Lower lobe of right lung (tissue), 2 donors: ENCODE measurements at places on chromosomes 7 and 10.

DNA sequence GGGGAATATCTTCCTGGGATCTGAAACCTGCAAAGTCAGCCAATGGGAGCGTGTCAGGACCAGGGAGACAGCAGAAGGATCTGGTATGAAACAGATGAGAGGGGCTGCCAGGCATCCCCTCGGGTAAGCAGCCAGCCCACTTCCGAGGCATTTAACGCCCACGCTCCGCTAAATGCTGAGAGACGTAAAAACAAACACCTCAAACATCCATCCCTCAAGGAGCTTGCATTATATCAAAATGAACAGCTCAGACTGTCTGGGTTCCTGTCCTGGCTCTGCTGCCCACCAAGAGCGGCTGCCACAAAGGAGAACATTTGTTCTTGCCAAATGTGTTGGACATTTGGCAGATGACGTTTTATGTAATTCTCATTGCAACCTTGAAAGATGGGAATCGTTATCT lies 7.0 kb upstream of the SERPINE1 start:
- DNase-seq: no peak

GRCh38 chr7:65503434-65504152 lies 129.9 kb downstream of the ZNF92 start:
- DNase-seq: no peak

- DNase-seq: no peak
Measured at GRCh38 chr10:4820804-4821401, 5.1 kb upstream of the AKR1E2 start.

GRCh38 chr7:33841705-33842129 lies 63.6 kb upstream of the BMPER start:
- DNase-seq: no peak

DNA sequence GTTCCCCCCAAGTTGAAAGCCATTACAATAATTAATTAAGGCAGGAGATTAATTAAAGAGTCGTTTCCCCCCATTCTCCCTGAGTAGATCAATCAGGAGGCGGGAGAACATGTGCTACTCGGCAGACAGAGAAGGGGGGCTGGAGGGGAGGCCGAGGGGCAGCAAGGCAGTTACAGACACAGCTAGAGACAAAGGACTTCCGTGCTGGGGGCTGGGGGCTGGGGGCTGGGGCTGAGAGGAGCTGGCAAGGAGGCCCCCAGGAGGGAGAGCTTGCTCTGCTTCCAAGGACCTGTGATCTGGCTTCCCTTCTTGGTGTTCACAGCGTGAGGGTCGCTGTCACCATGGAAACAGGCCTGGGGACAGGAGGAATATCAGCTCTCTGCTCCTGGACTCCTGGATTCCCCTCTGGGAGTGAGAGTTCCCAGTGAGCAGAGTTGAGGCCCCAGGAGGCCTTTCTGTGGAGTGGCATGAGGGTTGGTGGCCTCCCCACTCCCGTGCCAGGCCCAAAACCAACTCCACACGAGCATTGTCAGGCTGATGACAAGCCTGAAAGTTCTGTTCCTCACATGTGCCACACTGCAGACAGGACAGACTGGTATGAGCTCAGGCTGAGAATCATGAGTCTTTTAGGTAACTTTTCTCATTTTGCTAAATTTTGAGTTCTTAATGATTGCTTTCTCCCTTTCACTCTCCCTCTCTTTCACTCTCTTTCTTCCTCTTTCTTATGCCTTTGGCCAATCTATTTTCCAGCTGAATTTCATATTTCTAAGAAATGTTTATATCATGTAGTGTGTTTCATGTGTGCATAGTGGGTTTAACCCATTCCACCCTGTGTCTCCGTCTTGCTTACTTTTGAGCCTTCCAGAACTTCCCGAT lies 16.4 kb downstream of the FAM241B start:
- no peak for DNase-seq

DNA sequence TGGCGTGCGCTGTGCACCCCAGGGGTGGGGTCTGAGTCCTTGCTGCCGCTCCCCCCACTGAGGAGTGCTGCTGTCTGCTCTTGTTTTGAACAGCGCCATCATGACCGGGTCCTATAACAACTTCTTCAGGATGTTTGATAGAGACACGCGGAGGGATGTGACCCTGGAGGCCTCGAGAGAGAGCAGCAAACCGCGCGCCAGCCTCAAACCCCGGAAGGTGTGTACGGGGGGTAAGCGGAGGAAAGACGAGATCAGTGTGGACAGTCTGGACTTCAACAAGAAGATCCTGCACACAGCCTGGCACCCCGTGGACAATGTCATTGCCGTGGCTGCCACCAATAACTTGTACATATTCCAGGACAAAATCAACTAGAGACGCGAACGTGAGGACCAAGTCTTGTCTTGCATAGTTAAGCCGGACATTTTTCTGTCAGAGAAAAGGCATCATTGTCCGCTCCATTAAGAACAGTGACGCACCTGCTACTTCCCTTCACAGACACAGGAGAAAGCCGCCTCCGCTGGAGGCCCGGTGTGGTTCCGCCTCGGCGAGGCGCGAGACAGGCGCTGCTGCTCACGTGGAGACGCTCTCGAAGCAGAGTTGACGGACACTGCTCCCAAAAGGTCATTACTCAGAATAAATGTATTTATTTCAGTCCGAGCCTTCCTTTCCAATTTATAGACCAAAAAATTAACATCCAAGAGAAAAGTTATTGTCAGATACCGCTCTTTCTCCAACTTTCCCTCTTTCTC lies 26.0 kb downstream of the BNIP3 start:
- no peak for DNase-seq

DNA sequence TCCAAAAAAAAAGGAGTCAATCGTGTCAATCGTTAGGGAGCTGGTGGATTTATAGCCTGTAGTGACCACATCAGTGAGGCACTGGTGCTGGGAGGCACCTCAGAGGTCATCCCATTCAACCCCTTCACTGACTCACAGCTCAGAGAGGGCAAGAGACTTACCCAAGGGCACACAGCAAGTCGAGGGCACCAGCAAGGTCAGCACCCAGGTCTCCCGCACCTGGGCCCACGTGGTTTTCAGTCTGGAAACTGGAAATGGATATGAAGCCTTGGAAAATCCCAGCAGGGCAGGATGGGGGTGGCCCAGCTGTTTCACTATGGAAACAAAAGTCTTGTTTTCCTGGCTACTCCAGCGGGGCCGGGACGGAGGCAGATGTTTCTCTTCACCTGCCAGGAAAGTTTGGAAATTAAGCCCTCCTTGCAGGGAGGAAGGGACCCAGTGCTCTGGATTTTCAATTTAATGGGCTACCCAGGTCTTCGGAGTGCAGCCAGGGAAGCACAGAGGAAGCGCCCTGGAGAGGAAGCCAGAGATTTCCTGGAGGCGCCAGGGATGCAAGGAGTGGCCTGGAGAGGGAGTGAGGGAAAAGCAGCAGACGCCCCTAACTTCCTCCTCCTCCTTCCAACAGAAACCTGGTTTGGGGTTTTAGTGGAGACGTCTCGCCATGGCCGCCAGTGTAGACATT lies 157.2 kb upstream of the TNRC18 start:
- no peak for DNase-seq

GRCh38 chr10:102643336-102644065 lies 778 bp upstream of the TRIM8 start:
- peak; percentile 77 for DNase-seq

GRCh38 chr7:134454277-134454676 lies 4.6 kb downstream of the AKR1B1 start:
- no peak for DNase-seq

GRCh38 chr7:100401811-100402210 lies 26.7 kb downstream of the ZCWPW1 start:
- no peak for DNase-seq

DNA sequence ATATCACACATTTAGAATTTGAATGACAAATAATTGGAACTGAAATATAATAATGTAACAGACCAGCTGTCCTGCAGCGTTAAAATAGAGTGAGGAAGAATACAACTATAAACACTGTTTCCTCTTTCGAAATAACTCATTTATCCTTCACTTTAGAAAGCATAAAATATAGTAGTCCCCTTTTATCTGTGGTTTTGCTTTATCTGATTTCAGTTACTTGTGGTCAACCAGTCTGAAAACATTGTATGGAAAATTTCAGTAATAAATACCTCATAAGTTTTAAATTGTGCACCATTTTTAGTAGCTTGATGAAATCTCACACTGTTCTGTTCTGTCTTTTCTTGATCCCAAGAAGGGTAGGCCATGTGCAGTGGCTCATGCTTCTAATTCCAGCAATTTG lies 31.7 kb downstream of the POLR1F start:
- no peak for DNase-seq

- DNase-seq: peak; percentile 79
Measured at GRCh38 chr10:78972947-78973900, 95.5 kb upstream of the ZMIZ1 start.

DNA sequence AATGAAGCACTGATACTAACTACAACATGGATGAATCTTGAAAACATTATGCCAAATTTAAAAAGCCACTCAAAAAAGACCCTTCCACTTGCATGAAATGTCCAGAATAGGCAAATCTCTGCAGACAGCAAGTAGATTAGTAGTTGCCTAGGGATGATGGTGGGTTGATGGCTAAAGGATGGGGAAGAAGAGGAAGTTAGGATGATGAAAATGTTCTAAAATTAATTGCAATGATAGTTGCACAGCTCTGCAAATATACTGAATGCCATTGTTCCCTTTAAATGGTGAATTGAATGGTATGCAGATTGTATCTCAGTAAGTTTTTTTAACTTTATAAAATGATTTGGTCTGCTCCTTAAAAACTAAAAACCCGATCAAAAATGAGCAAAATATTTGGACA lies 7.3 kb upstream of the LIPA start:
- no peak for DNase-seq

DNA sequence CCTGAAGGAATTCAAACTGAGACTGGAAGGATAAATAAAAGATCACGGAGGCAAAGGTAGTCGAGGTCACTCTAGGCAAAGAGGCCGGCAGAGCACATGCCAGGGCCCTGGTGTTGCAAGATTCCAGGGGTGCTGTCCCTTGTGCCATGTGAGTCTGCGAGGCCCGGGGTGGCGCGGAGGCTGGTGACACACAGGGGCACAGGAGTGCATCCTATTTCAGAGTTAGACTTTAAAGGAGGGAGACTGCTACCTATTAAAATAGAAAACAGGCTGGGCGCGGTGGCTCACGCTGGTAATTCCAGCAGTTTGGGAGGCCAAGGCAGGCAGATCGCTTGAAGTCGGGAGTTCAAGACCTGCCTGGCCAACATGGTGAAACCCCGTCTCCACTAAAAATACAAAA lies 12.6 kb downstream of the BEND7 start:
- no peak for DNase-seq

- DNase-seq: no peak
Measured at GRCh38 chr10:23514321-23514720, 75.4 kb downstream of the OTUD1 start.

GRCh38 chr10:79051766-79052165 lies 17.0 kb upstream of the ZMIZ1 start:
- peak; percentile 33 for DNase-seq

GRCh38 chr7:34973400-34973760 lies 63.9 kb downstream of the DPY19L1 start:
- no peak for DNase-seq
